ENCODE measurements at places on chromosomes 3 and 15.
A peak's percentile ranks its signal among the peaks of the same experiment; 100 is the strongest.

DNA sequence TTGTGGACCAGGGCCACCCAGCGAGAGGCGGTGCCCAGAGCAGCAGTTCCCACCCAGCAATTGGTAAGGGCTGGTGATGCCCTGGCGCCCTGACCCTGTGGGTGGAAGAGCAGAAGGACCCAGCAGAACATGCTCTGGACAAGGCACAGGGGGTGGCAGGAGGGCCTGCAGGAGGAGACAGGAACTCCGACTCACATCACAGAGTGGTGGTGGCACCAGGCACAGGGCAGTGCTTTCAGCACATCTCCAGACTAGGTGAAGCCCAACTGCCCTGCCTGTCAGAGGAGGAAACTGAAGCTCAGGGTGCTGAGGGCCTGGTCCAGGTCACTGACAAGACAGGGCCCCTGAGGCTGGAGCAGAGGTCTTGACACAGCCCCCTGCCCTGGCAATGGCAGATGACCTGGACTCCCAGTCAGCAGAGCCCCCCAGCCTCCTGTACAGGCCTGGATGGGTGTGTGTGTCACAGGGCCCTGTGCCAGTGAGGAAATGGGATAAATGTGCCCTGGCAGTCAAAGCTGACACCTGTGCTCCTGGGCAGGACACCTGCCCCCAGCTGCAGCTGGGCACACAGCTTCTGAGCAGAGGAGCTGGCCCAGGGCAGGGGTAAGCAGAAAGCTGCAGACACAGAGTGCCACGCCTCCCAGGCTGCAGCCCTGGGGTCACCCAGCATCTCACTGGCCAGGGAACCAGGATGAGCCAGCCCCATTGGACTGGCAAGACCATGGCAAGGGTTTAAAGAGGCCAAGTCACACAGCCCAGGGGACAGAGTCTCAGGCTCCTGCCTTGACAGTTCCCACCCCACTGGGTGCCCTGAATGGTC, 11.4 kb downstream of the KLF15 start:
- no peak for DNase-seq

- peak; percentile 83 for DNase-seq
These were observed 90.2 kb upstream of the LMOD3 start for GRCh38 chr3:69212411-69213160.

DNA sequence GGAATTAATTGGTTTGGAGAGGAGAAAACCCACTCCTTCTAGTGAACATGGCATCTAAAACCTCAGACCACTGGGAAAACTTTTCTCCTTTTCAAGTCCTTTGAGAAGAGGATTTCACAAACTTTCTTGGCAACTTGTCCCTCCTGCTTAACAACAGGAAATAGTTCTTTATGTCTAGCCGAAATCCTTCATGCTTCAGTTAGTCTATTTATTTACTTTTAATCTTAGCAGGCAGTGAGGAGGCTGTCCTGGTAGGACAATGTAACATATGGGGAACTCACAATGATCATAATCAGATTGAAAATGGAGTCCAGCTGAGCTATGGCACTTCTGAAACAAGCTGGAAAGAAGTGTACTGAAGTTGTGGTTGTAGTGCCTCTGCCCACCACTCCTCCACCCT, 50.6 kb downstream of the KY start:
- no peak for DNase-seq

GRCh38 chr3:162019817-162020216, 523.2 kb downstream of the OTOL1 start:
- DNase-seq = no peak

DNA sequence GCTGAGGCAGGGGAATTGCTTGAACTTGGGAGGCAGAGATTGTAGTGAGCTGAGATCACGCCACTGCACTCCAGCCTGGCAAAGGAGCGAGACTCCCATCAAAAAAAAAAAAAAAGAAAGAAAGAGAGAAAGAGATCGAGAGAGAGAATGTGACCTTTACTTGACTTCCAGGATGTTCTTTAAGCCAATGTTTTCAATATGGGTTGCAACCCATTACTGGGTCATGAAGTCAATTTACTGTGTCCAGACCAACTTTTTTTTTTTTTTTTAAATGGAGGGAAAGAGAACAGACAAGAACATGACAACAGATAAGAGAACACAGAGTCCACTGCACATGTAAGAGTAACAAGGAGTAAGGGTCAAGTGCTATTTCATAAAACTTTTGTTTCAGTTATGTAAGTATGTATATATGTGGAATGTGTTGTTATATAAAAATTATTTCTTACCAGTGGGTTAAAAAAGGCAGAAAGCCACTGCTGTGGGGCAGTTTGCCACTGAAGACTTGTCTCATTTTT, 29.8 kb downstream of the RAB8B start:
- no peak for DNase-seq

GRCh38 chr3:128884992-128885391, 5.6 kb downstream of the ACAD9 start:
- DNase-seq = no peak

DNA sequence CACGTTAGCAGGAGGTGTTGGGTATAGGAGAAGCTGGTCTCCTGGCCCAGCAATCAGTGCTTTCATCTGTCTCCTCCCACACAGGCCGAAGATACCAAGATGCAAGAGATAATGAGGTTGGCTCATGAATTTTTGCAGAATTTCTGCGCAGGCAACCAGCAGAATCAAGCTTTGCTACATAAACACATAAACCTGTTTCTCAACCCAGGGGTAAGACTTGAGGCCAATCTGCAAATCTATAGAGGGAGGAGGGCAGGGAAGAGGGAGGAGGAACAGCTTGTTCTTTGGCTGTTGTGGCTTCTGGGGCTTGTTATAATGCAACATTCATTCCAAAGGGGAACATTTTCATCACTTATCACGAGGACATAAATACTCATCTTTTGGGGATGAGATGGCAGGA, 195.3 kb downstream of the ITPR1 start:
- no peak for DNase-seq

GRCh38 chr3:187942658-187943241, 197.5 kb upstream of the BCL6 start:
- DNase-seq = no peak

DNA sequence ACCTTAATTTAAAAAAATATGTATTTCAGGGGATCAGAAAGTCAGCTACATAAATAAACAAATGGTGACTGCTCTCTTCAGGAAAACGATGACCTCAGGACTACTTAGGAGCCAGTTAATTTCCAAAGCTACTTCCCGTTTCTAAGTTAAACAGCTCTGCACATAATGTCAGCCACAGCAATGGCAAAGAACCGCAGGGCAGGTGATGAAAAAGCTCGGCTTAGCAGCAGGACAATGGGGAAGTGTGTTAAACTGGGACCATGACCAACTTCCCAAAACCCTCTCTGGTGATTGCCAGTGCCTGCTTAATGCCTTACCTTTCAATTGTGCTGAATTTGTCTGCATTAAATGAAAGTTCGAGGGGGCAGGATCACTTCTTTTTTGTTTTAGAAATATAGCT, 258.9 kb downstream of the FHIT start:
- DNase-seq = peak; percentile 59

DNA sequence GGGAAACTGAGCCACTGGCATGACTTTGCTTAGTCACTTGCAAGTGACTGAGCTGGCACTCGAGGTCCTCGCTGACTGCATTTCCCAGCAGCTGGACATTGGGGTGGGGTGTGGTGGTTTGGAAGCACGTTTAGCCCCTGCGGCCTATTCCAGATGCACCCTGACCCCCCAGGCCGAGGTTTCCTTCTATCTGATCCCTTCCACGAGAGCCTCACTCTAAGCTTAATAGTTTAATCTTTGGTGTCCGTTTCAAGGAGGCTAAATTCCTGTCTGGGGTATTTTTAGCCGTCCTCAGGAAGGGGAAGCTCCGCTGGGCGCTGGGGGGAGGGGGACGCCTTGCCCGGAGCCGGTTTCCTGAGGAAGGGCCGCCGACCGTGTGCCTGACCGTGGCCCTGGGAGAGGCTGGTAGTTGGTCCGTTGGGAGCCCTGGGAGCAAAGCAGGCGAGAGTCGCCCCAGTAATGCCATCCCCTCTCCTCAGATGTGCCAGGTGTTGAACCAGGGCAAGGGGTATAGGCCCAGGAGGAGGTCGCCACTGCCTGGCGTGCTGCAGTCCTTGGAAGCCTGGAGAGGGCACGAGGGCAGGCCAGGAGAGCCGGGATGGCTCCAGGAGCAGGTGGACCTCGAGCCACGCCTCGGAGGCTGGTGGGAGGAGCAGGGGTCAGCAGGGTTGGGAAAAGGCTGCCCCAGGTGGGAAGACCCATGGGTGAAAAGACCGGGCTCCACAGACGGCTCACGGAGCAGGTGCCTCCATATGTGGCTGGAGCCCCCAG, 37.2 kb downstream of the IDH2 start:
- peak; percentile 73 for DNase-seq

- no peak for DNase-seq
These were observed 124.2 kb upstream of the ADPGK start for GRCh38 chr15:72907733-72908132.

DNA sequence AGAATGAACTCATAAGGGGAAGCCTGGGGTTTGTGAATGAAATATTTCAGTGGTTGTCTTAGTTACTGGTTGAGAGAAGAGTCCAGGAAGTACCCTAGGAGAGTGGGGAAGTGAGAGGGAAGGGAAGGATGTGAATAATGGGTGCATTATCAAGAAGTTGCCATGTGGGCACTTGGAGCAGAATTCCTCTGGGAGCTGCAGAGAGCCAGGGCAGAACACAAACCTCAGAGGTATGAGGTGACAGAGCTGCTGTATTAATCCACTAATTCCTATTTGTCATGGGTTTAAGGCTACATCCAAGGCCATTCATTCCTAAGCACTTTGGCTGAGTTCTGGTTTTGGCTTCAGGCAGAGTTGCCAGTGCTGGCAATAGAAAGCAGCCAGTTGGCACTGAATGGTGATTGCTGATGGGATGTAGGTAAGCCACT, 29.0 kb downstream of the NDUFB4 start:
- no peak for DNase-seq

GRCh38 chr3:126082362-126083137, 1.4 kb downstream of the SLC41A3 start:
- no peak for DNase-seq

DNA sequence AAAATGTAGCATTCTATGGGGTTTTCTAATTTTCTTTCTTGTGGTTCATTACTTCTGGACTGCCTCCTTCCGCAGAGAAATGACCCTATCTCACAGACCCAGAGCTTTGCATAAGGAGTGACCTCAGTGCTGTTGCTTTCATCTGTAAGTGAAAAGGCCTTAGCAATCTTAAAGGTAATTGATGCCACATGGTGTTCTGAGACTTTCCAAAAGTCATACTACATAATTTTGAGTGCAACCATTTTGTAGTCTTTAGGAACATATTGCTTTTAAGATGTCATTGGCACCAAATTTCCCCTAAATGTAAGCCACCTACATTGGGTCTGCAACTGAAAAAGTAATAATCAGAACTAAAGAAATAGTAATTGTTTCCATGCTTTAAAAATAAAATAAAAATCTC, 9.2 kb upstream of the HHLA2 start:
- DNase-seq = no peak

GRCh38 chr15:62647843-62648505, 394.6 kb upstream of the TPM1 start:
- no peak for DNase-seq

DNA sequence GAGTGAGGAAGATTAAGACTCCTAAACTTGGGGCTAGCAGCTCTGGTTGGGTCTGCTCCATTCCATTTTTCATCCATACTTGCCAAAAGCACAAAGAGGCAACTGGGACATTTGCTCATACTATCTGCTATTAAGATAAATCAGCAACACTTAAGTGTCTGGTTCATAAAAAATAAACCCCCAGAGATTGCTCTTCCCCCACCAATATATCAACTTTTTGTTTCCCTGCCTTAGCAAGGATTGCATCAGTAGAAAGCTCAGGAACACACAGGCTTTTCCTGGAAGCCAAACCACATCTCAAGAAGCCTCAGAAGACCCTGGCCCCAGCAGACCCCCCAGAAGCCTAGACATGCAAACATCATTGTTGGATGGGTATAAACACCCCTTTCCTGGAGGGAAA, 232.4 kb upstream of the WNT5A start:
- DNase-seq = no peak

GRCh38 chr15:68733666-68734065, 87.0 kb downstream of the ANP32A start:
- peak; percentile 64 for DNase-seq

- no peak for DNase-seq
These were observed 847.7 kb downstream of the ROBO2 start for GRCh38 chr3:77887611-77888010.

DNA sequence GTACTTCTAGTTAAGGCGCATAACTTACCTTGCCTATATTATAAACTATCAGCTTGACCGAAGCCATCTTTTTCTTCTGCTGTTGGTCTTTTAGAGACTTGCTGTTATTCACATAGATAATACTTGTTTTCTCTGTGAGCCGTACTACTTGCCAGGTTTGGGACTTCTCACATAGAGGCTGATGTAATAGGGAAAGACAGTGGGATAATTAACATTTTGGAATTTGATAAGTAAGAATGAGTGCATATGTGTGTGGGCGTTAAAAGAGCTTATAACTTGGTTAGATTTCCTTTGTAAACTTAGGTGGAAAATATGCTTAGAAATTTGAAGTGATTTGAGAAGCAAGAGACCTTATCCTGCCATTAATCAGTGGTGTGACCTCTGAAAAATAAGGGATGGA, 47.8 kb downstream of the FNDC3B start:
- no peak for DNase-seq

- DNase-seq = peak; percentile 63
These were observed 66.2 kb downstream of the THRB start for GRCh38 chr3:24428481-24428880.

DNA sequence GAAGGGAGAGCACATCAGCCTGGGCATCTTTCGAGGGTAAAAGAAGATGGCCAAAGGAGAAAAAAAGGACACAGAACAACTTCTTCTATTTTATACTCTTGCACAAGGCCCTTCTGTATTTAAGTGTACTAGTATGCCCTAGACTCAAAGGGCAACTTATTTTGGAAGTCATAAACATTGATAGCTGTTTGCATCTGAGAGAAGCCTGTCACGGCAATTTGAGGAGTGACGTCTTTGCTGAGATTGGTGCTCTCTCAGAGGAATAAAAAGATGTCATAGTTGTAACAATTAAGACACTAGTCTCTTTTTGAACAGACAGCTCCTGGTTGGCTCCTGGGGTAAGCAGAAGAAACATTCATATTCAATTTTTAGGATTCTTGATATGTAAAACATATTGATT, 260.4 kb upstream of the TTC14 start:
- DNase-seq = no peak

DNA sequence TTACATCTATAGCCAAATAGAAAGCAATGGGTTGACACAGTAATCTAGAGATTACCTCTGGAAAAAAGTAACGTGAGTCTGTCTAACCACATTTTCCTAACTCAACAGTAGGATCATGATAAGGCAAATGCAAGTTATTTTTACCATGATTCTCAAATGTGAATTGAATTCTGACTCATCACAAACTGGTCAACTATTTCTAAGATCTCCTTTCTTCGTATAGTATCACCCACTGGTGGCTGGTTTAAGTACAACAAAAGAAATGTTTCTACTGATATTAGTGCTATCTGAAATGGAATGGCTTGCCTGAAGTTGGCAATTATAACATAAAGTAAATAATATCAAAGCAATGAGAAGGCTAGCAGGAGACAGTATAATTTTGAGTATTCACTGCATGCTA, 102.2 kb downstream of the ABI3BP start:
- DNase-seq = peak; percentile 12

DNA sequence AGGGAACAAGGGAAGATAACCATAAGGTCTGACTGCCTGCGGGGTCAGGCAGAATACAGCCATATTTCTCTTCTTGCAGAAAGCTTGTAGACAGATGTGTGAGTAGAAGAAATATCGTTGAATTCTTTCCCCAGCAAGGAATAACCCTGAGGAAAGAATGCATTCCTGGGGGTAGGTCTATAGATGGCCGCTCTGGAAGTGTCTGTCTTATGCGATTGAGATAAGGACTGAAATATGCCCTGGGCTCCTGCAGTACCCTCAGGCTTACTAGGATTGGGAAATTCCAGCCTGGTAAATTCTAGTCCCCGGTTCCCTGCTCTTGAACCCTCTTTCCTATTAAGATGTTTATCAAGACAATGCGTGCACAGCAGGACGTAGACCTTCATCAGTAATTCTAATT, 15.8 kb upstream of the SST start:
- DNase-seq = no peak

Measured in suppressor macrophage treated with lipopolysaccharide for 4 hours (primary cell).